ENCODE measurements at places on chromosomes 13 and 19. TPM values are rescaled to one million over a fixed set of nuclear protein-coding genes. Genes with fewer than 3 reads are reported as not detected.

DNA sequence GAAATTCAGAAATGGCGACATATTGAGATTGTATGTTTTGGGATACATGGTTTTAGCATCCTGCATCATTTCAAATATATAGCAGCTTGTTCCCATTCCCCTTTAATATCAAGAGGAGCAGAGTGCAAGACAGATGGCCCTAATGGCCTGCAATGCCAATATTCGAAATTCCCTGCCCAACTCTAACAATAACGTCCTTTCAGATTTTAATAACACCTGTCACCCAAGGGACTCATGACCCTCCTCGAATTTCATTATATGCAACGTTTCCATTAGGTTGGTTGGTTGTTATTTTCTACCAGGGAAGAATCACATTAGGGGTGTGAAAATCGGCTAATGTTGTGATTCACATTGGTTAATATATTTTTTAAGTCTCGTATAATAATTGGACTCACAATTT is 170.0 kb downstream of the TNFSF13B start:
- no peaks in the 10 kb centered on the region for H3K4me1 ChIP-seq
- no peaks in the 10 kb centered on the region for H3K36me3 ChIP-seq
- H3K27me3 ChIP-seq: no peaks in the 10 kb centered on the region
- peak; percentile 27 for DNase-seq

GRCh38 chr19:46813839-46814358 is 25.5 kb upstream of the SLC1A5 start:
- H3K36me3 ChIP-seq: no peaks in the 10 kb centered on the region
- H3K27me3 ChIP-seq: no peaks in the 10 kb centered on the region
- H3K4me3 ChIP-seq: no peak overlapping the region
- DNase-seq: peak; percentile 58

DNA sequence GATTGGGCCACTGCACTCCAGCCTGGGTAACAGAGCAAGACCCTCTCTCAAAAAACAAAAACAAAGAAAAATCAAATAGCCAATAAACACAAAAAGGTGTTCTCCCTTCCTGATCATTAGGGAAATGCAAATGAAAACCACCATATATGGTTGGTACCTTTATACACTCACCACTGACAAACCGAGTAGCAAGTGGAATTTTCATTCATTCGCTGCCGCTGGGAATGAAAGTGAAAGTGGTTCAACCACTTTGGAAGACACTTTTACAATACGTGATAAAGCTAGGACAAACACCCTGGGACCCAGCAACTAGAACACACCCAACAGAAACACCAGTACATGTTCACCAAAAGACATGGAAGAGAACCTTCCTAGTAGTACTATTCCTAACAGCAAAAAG is 21.0 kb downstream of the GRIK5 start:
- no peak overlapping the region for H3K4me3 ChIP-seq
- H3K27ac ChIP-seq: no peak overlapping the region
- peaks cover 15% of the 10 kb centered on the region for H3K4me1 ChIP-seq
- H3K36me3 ChIP-seq: no peaks in the 10 kb centered on the region
- no peak for DNase-seq
- no peaks in the 10 kb centered on the region for H3K27me3 ChIP-seq

PSG7 gene
- not detected for total RNA-seq

PNMA8A gene
- 47.4 TPM for total RNA-seq

- no peak overlapping the region for H3K27ac ChIP-seq
- no peaks in the 10 kb centered on the region for H3K27me3 ChIP-seq
- H3K4me3 ChIP-seq: no peak overlapping the region
- DNase-seq: no peak
- H3K36me3 ChIP-seq: peaks cover 68% of the 10 kb centered on the region
- H3K4me1 ChIP-seq: no peaks in the 10 kb centered on the region
Observed at GRCh38 chr19:17565611-17566010, 10.2 kb downstream of the COLGALT1 start.

GRCh38 chr19:56132316-56132822 is 8.7 kb upstream of the ZNF444 start:
- peak overlapping the region; percentile 71 for H3K27ac ChIP-seq
- H3K27me3 ChIP-seq: no peaks in the 10 kb centered on the region
- DNase-seq: peak; percentile 43
- no peaks in the 10 kb centered on the region for H3K36me3 ChIP-seq
- H3K4me3 ChIP-seq: no peak overlapping the region
- H3K4me1 ChIP-seq: peaks cover 10% of the 10 kb centered on the region

GRCh38 chr13:102680842-102681740 is 13.8 kb downstream of the METTL21C start:
- peaks cover 14% of the 10 kb centered on the region for H3K36me3 ChIP-seq
- H3K4me3 ChIP-seq: no peak overlapping the region
- H3K27ac ChIP-seq: no peak overlapping the region
- H3K4me1 ChIP-seq: no peaks in the 10 kb centered on the region

KLK3 gene
- not detected for total RNA-seq

- peak overlapping the region; percentile 86 for H3K4me3 ChIP-seq
- peaks cover 44% of the 10 kb centered on the region for H3K36me3 ChIP-seq
- peaks cover 19% of the 10 kb centered on the region for H3K4me1 ChIP-seq
- DNase-seq: no peak
Observed at GRCh38 chr19:10107254-10107653, 1.1 kb downstream of the PPAN start.

DNA sequence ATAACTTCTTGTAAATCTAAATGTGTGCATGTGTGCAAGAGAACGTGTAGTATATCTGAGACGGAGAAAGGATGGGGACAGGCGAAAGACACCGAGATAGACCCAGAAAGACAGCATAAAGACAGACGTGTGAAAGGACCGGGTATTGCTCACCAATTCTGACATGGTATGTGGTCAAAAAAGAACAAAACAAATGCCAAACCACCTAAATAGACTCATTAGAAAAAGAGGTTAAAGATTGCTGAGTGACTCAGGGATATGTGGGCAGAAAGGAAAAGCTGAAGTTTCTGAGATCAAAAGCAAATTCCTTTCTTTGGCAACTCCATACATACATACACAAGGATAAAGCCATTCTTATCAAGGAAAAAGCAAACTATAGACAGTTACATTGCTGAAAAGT is 179.7 kb upstream of the TSC22D1 start:
- H3K27me3 ChIP-seq: no peaks in the 10 kb centered on the region
- peaks cover 21% of the 10 kb centered on the region for H3K4me1 ChIP-seq
- DNase-seq: no peak

BCAM gene
- 81.6 TPM for total RNA-seq

DNA sequence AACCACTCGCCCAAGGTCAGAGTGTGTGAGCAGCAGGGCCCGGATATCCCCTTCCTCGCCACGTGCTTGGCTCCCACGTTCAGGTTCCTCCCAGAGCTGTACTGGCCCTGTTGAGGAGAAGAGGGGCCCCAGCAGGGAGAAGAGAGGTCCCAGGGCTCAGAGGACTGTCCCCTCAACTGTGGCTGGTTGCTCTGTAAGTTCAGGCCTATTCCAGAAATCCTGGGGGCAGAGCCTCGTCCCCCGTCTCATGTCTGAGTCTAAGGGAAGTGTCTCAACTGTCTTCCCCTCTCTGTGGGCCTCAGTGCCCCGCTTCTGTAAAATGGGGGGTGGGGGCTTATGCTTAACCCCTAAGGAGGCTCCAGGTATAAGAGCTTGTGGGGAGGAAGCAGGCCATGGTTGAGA is 3.9 kb downstream of the PPP5C start:
- peaks cover 32% of the 10 kb centered on the region for H3K36me3 ChIP-seq
- H3K4me3 ChIP-seq: no peak overlapping the region
- no peaks in the 10 kb centered on the region for H3K27me3 ChIP-seq
- H3K27ac ChIP-seq: peak overlapping the region; percentile 69
- peaks cover 59% of the 10 kb centered on the region for H3K4me1 ChIP-seq
- no peak for DNase-seq

NXNL1 gene
- total RNA-seq: not detected

GRCh38 chr19:9793071-9793591 is 24.6 kb upstream of the ZNF846 start:
- H3K27me3 ChIP-seq: no peaks in the 10 kb centered on the region
- H3K4me1 ChIP-seq: peaks cover 4% of the 10 kb centered on the region
- no peaks in the 10 kb centered on the region for H3K36me3 ChIP-seq
- peak; percentile 74 for DNase-seq
- H3K4me3 ChIP-seq: peak overlapping the region; percentile 58

TPTE2 gene
- 0.09 TPM for total RNA-seq

ZSCAN4 gene
- total RNA-seq: not detected

CLEC11A gene
- 35.2 TPM for total RNA-seq

GRCh38 chr19:32166238-32166637 is 179.2 kb upstream of the ZNF507 start:
- H3K4me1 ChIP-seq: no peaks in the 10 kb centered on the region
- DNase-seq: no peak
- H3K27ac ChIP-seq: no peak overlapping the region
- no peaks in the 10 kb centered on the region for H3K27me3 ChIP-seq
- H3K36me3 ChIP-seq: no peaks in the 10 kb centered on the region

IGLON5 gene
- not detected for total RNA-seq

All from muscle of leg (tissue), 16 donors.